ENCODE measurements at places on chromosomes 13 and 19. TPM values are rescaled to one million over a fixed set of nuclear protein-coding genes. Genes with fewer than 3 reads are reported as not detected.

Gene SLC8A2
- total RNA-seq: 0.14 TPM

Gene ZNF85
- 18.5 TPM for total RNA-seq

Gene ZNF547
- 1.0 TPM for total RNA-seq

Gene GTPBP3
- total RNA-seq: 41.4 TPM

Gene XPO4
- 24.8 TPM for total RNA-seq

Gene PDE4A
- 15.7 TPM for total RNA-seq

Gene LGALS7B
- not detected for total RNA-seq

Gene FUT3
- total RNA-seq: not detected

Gene OR4F17
- total RNA-seq: not detected

Gene GAPDHS
- total RNA-seq: not detected

Gene CGB1
- total RNA-seq: not detected

Gene IZUMO1
- not detected for total RNA-seq

Gene GPR12
- not detected for total RNA-seq

Gene CEACAM1
- 5.8 TPM for total RNA-seq

Gene GSX1
- not detected for total RNA-seq

Gene SRRM5
- total RNA-seq: 0.59 TPM

Gene EFNA2
- not detected for total RNA-seq

Gene ACER1
- 0.14 TPM for total RNA-seq

Gene HPN
- total RNA-seq: not detected

Gene ZNF211
- 8.2 TPM for total RNA-seq

Gene PSG6
- total RNA-seq: not detected

Gene IGSF23
- total RNA-seq: not detected

Gene KL
- total RNA-seq: 0.12 TPM

Gene PRTN3
- total RNA-seq: not detected

Gene DCLK1
- not detected for total RNA-seq

Gene KIR3DL3
- not detected for total RNA-seq

Gene OR7C1
- not detected for total RNA-seq

Gene SYCN
- not detected for total RNA-seq

Gene IRGC
- not detected for total RNA-seq

Gene PSG11
- total RNA-seq: not detected

Gene RGS9BP
- 0.10 TPM for total RNA-seq

Gene HOOK2
- total RNA-seq: 20.2 TPM

Gene KLK3
- not detected for total RNA-seq

Gene ZNF443
- total RNA-seq: 5.3 TPM

Gene TMEM238
- 7.0 TPM for total RNA-seq

Gene MYO1F
- 50.1 TPM for total RNA-seq

Gene NAPSA
- total RNA-seq: 88.8 TPM

Gene DMPK
- total RNA-seq: 11.0 TPM

Gene ZNF583
- 1.6 TPM for total RNA-seq

Gene TEX26
- total RNA-seq: not detected
